ENCODE measurements at places on chromosomes 4 and X.
A peak's percentile ranks its signal among the peaks of the same experiment; 100 is the strongest.

DNA sequence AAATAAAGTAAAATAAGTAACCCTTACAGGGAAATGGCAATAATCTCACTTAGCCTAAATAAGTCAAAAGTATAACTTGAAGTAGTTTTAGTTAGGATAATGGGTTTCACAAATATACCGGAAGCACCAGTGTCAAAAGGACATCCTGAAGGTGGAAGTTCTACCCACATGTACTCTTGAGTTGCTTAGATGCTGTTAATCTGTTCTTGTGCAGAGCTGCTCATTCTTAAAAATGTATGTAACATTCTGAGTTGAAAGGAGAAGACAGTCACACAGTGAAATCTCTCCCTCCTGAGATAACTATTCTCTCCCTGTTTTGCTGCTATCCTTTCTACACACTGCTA, 11.2 kb upstream of the CCNG2 start:
- no peak for DNase-seq

GRCh38 chrX:55480390-55481062, 9.1 kb downstream of the USP51 start:
- DNase-seq = no peak

DNA sequence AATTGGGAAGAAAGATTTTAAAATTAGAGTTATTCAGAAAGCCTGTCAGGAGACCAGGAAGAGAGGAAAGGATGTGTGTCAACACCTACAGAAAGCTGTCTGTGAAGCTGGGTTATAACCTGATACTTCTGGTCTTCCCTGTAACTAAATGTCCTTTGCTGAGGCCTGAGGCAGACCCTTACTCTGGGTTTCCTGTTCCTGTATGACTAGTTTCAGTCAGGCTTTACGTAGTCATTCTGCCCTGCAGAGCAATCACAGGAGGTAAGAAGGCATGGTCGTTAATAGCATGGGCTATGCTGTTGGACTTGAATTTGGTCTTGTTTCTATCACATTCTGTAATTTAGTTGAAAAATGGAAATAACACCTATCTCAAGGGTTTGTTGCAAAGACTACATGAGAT, 110.5 kb upstream of the IGFBP7 start:
- DNase-seq = no peak

- no peak for DNase-seq
Measured at GRCh38 chr4:150577796-150578195, 4.2 kb upstream of the MAB21L2 start.

GRCh38 chrX:3962511-3963311, 249.3 kb upstream of the PRKX start:
- DNase-seq = peak; percentile 0

- no peak for DNase-seq
Measured at GRCh38 chr4:32890398-32890797, 2170.2 kb downstream of the PCDH7 start.

DNA sequence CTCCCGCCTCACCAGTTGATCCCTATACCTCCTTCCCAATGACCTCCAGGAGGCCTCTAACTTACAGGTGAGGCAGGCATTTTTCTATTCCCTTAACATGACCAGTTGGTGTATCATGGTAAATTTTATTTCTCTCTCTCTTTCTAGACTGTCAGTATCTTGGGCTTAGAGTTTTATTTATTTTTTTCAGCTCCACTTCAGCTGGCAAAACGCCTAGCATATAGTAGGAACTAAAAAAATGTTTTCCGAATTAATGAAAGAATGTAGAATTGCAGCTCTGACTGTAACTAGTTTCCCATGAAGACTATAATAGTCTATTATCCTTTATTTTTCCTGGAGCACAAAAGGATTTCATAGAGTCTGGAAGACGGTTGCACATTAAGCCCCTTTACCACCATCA, 84.8 kb downstream of the PDE5A start:
- no peak for DNase-seq

- peak; percentile 3 for DNase-seq
Measured at GRCh38 chr4:53748328-53748772, 157.1 kb upstream of the LNX1 start.

DNA sequence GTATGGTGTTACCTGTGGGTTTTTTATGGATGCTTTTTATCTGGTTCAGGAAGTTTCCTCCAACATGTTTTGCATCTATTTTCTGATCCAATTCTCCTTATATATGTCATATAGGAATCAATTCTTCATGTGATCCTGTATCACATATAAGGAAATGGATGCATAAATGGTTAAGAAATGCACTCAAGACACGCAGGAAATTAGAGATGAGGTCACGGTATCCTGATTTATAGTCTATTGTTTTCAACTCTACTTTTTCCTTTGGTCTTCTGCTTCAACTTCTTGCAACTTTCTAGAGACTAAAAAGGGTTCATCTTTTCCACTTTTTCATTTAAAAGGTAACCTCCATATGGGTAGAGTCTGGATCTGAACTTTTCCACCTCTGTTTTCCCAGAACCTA, 33.6 kb upstream of the IL13RA1 start:
- no peak for DNase-seq

- no peak for DNase-seq
Measured at GRCh38 chr4:88522702-88523324, 763 bp downstream of the PYURF start.

DNA sequence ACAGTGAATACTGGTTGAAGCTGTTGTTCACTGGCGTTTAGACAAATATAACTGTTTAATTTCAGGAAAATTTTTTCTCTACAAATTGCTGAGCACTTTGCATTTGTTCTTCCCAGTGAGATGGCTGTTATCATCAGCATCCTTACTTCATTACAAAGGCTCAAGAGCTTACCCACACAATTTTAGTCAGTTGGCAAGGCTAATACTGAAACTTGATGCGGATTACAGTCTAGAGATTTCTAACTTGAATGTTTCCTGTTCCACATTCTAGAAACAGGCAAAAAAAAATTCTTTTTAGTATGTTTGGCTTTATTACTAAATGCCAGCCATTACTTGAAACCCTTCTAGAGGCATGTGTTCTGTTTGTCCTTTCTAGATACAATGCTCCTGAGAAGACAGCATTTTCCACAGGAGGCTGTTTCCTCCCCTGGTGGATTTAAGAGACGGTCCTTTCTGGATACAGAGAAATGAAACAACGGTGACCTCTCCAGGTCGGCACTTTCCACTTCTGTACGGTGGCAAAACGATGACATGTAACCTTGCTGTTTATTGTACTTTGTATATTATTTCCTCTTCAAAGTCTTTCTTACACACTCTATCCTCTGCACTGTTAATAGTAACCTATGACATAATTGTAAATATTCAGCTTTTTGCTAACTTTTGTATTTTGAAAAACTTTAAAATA, 80.9 kb downstream of the RFC1 start:
- DNase-seq = no peak

DNA sequence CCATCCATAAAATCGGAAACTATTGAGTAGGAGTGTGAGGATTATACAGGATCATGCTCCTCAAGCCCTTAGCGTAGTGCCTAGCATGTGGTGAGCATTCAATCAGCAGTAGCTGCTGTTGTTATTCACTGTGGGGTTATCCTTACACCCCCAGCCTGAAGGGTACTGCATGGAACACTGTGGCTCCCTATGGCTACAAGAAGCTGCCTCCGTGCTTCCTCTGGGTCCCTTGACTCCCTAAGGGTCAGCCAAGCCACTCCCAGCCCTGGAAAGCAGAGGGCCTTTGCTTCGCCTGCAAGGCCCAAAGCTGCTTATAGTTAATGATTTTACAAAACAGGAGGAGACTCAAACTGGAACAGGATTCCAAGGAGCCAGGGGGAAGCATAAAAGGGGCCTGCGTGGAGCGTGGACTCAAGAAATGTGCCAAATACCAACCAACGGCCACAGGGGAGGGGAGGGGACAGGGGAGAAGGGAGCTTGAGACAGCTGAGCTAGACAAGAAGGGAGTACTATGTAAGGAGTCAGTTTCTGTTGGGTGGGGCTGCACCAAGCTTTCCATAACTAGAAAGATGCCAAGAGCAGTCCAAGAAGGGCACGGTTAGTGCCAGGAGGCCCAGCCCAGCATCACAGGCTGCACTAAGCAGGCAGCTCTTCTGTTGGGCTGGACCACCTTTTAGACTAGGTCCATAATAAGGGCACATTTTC, 15.9 kb downstream of the SEPTIN6 start:
- DNase-seq = no peak

DNA sequence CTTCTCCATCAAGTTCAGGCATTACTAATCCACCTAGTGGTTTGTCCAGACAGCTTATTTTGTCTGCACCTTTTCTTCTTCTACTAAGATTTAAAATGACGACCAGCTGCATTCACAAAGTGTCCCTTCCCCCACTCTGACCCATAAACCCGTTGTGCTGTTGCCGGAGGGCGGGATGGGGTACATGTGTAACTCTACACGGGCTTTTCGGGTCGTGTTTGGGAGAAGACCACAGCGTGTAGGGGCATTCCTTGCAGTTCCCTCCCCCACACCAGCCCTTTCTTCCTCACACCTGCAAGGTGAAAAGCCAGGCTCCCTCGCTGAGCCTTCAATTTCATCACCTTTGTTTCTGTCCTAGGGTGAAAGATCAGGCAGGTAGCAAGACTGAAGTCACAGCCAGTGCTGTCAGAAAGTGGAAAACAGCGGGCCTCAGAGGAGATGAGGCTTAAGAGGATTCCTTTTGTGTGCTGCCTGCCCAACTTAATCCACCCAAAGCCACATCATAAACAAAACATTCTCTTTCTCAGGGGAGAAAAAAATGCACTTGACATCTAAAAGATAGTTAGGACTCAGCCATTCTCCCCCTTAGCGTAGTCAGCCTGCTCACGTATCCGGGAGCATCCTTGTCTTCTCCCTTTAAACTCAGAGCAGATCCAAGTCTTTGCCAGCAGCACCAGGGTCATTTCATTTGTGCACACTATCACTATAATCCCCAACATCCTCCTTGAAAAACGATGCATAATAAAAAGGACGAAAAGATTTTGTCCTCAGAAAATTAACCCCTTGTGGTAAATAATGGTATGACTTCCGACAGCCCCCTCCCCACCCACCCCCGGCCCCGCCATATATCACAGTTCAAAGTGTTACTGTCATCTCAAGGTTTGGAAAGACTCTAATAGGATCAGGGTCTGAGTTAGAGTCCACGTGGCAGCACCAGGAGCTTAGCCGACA, 599.0 kb downstream of the RAB28 start:
- no peak for DNase-seq

GRCh38 chrX:123153846-123154335, 30.2 kb upstream of the GRIA3 start:
- DNase-seq = no peak

GRCh38 chr4:40310225-40310624, 24.9 kb upstream of the CHRNA9 start:
- no peak for DNase-seq

- no peak for DNase-seq
Measured at GRCh38 chrX:126733874-126734273, 85.7 kb upstream of the PRR32 start.

GRCh38 chr4:71255976-71256375, 82.8 kb upstream of the SLC4A4 start:
- no peak for DNase-seq

DNA sequence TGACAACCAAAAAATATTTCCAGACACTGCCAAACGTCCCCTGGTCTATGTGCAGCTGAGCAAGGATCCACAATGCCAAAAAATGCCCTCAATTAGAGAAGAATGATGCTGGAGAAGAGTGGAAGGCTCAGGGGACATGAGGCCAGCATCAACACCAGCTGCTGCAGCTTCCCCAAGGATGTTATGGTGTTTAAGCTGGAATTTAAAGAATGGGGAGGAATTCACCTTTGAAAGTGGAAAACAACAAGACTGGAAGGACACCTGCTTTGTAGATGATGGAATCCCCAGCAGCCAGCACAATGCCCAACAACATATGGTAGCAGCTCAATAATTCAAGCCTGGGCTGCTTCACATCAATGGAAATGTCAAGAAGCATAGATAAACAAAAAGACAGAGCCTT, 20.3 kb upstream of the SMPX start:
- DNase-seq = no peak
